ENCODE measurements at places on chromosomes 11 and 22.

DNA sequence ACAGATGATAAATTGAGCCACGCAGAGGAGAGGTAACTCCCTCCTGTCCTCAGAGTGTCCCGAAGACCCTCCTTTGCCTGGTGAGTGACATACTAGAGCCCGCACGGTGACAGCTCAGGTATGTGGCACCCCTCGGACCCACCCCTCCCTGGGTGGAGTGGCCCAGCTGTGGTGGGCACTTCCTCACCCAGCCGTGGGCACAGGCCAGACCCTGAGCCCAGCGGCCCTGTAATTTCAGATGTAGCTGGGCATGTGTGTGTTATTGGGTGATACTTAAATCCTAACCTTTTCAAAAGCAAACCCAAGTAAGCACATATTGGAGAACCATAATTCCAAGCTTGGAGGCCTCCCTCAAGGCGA lies 93.2 kb downstream of the WNT7B start:
- no peak for DNase-seq

- DNase-seq: peak; percentile 80
Observed at GRCh38 chr11:47950396-47950795, 30.0 kb upstream of the PTPRJ start.

DNA sequence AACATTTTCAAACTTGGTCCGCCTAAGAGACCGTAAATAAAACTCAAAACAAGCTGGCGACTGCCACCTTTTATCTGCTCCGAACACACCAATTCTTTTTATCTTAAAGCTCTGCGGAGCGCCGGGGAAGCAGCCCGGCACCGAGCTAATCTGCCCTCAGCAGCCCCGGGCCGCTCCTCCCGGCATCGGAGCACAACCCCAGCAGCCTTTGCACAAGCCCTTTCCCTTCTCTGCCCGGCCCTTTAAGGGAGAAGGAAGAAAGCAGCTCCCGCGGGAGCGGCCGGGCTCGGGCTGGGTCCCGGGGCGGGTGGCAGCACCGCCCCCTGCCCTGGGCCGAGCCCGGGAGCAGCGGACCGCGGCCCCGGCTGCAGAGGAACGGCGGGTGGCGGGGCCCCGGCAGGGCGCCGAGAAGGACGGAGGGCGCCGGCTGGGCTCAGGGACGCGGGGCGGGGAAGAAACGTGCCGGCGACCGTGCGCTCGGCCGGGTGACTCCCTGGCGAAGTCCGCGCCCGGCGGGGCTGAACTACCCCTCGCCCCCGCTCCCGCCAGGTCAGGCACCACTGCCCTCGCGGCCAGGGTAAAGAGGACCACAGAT lies 133.6 kb upstream of the C11orf58 start:
- DNase-seq: no peak

- DNase-seq: no peak
Observed at GRCh38 chr11:122453586-122453985, 201.9 kb upstream of the UBASH3B start.

DNA sequence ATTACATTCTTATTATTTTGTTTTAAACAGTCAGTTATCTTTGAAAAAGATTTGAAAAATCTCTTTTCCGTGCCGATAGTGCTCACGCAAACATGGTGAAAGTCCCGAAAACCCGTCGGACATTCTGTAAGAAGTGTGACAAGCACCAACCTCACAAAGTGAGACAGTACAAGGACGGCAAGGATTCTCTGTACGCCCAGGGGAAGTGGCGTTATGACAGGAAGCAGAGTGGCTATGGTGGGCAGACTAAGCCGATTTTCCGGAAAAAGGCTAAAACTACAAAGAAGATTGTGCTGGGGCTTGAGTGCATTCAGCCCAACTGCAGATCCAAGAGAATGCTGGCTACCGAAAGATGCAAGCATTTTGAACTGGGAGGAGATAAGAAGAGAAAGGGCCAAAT lies 28.7 kb upstream of the CTSD start:
- no peak for DNase-seq

GRCh38 chr11:74004046-74004695 lies 4.7 kb downstream of the UCP3 start:
- no peak for DNase-seq

All from bone marrow (tissue), 2 donors.